ENCODE measurements at places on chromosomes 13 and 19. TPM values are rescaled to one million over a fixed set of nuclear protein-coding genes. Genes with fewer than 3 reads are reported as not detected.

- H3K4me3 ChIP-seq: no peak overlapping the region
- no peaks in the 10 kb centered on the region for H3K4me1 ChIP-seq
- DNase-seq: no peak
- no peaks in the 10 kb centered on the region for H3K27me3 ChIP-seq
Observed at GRCh38 chr13:112450118-112450903, 74.2 kb downstream of the SPACA7 start.

DNA sequence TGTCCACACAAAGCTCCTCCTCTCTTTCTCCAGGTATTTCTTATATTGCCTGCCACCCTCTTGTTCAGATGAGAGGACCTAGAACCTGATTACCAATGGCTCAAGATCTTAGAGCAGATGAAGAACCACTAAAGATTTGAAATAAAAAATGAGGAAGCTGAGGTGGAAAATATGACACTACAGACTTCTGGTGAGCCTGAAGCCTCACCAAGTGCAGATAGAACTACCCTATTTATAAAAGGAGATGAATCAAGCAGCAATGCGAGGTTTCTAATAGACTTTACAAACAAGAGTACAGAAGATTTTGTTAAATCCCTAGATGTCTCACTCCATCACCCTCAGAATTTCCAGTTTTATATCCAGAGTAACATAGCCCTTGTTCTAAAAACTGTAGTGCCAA is 345.8 kb downstream of the TBC1D4 start:
- no peaks in the 10 kb centered on the region for H3K36me3 ChIP-seq
- H3K27ac ChIP-seq: no peak overlapping the region
- H3K27me3 ChIP-seq: no peaks in the 10 kb centered on the region

DNA sequence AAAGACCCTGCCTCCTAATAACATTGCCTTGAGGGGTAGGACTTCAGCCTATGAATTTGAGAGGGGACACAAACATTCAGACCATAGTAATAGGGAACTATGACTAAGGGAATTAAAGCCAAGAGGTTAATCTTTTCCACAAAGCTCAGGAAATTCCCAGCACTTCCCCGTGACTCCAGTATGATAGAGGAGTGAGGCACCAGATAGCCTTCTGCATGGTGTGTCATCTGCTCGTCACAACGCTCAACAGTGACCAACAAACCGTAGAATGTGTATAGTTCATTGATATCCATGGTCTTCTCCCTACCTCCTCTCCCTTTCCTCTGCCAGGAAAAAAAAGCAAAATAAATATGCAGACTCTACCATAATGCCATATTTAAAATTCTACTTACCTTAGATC is 64.4 kb downstream of the B3GLCT start:
- no peaks in the 10 kb centered on the region for H3K27me3 ChIP-seq
- H3K4me1 ChIP-seq: no peaks in the 10 kb centered on the region
- no peak overlapping the region for H3K27ac ChIP-seq
- no peak overlapping the region for H3K4me3 ChIP-seq
- no peak for DNase-seq

GRCh38 chr13:28657784-28658538 is 969 bp upstream of the POMP start:
- H3K36me3 ChIP-seq: peaks cover 15% of the 10 kb centered on the region
- H3K27ac ChIP-seq: peak overlapping the region; percentile 75
- DNase-seq: no peak
- H3K4me3 ChIP-seq: peak overlapping the region; percentile 88
- peaks cover 18% of the 10 kb centered on the region for H3K4me1 ChIP-seq
- no peaks in the 10 kb centered on the region for H3K27me3 ChIP-seq

GRCh38 chr19:41233748-41234240 is 14.8 kb downstream of the AXL start:
- no peak overlapping the region for H3K27ac ChIP-seq
- no peak for DNase-seq
- H3K27me3 ChIP-seq: no peaks in the 10 kb centered on the region
- peaks cover 8% of the 10 kb centered on the region for H3K4me1 ChIP-seq
- peaks cover 25% of the 10 kb centered on the region for H3K36me3 ChIP-seq

GRCh38 chr19:44803442-44804428 is 5.2 kb upstream of the BCAM start:
- no peak overlapping the region for H3K27ac ChIP-seq
- peaks cover 37% of the 10 kb centered on the region for H3K4me1 ChIP-seq
- no peaks in the 10 kb centered on the region for H3K27me3 ChIP-seq
- H3K36me3 ChIP-seq: peaks cover 8% of the 10 kb centered on the region
- DNase-seq: no peak
- no peak overlapping the region for H3K4me3 ChIP-seq

GRCh38 chr19:52533901-52534300 is 6.4 kb downstream of the ZNF808 start:
- no peaks in the 10 kb centered on the region for H3K4me1 ChIP-seq
- no peaks in the 10 kb centered on the region for H3K27me3 ChIP-seq
- no peak for DNase-seq
- H3K36me3 ChIP-seq: peaks cover 9% of the 10 kb centered on the region

DNA sequence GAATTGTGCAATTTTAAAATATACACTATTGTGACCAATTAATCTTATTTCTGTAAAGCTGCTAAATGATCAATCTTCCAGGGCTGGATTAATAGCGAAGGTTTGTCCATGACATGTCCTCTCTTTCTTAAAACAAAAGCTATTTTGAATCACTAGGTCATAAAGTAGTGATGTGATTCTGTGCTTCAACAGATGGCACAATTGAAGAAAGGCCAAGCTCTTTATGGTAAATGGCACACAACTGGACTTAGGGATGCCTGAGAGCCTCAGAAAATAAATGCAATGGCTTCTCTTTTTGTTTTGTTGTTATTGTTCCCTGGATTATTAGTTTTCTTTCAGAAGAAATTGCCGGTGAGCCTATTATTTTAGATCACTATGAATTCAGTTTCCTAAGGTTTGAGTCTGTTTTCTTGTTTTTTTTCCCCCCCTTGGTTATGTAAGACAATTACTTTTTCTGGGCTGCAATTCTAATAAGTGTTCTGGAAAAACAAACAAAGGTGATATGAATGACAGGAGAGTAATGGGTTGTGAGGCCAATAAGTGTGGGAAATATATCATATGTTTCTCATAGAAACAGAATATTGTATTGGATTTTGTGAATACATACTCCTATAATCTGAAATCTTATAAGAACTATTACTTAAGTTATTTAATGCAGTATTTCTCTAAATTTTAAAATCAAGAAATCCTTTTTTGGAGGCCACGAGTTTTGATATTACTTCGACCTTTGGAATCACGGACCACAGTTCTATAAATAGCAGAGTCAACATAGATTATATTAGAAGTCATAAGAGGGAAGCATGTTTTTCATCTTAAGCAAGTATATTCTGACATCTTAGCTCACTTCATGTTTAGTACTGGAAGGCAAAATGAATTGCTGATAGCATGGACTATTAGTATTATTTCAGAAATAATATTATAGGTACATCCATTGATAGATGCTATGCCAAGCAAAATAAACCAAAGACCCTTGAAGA is 16.8 kb downstream of the SLITRK1 start:
- H3K36me3 ChIP-seq: no peaks in the 10 kb centered on the region
- H3K4me1 ChIP-seq: no peaks in the 10 kb centered on the region
- H3K4me3 ChIP-seq: no peak overlapping the region
- no peaks in the 10 kb centered on the region for H3K27me3 ChIP-seq

- no peaks in the 10 kb centered on the region for H3K4me1 ChIP-seq
- no peaks in the 10 kb centered on the region for H3K27me3 ChIP-seq
- no peak overlapping the region for H3K4me3 ChIP-seq
- H3K36me3 ChIP-seq: no peaks in the 10 kb centered on the region
- H3K27ac ChIP-seq: no peak overlapping the region
Observed at GRCh38 chr13:102289606-102290005, 112.2 kb downstream of the FGF14 start.

The TEKTIP1 gene
- 1.2 TPM for total RNA-seq

- no peaks in the 10 kb centered on the region for H3K36me3 ChIP-seq
- H3K4me3 ChIP-seq: no peak overlapping the region
Observed at GRCh38 chr19:47796785-47797184, 7.6 kb downstream of the TPRX1 start.

The ZNF497 gene
- total RNA-seq: 5.1 TPM

GRCh38 chr19:30881930-30882329 is 467.3 kb downstream of the TSHZ3 start:
- no peaks in the 10 kb centered on the region for H3K27me3 ChIP-seq
- DNase-seq: no peak
- no peaks in the 10 kb centered on the region for H3K36me3 ChIP-seq
- no peak overlapping the region for H3K4me3 ChIP-seq
- H3K4me1 ChIP-seq: no peaks in the 10 kb centered on the region
- no peak overlapping the region for H3K27ac ChIP-seq

GRCh38 chr13:60112771-60113170 is 51.0 kb downstream of the DIAPH3 start:
- H3K4me3 ChIP-seq: no peak overlapping the region
- H3K27me3 ChIP-seq: no peaks in the 10 kb centered on the region
- no peak overlapping the region for H3K27ac ChIP-seq
- 0 out of 2 replicates have a peak, but pooled peaks cover 6% of the 10 kb centered on the region for H3K36me3 ChIP-seq
- H3K4me1 ChIP-seq: no peaks in the 10 kb centered on the region

The PSG6 gene
- not detected for total RNA-seq

DNA sequence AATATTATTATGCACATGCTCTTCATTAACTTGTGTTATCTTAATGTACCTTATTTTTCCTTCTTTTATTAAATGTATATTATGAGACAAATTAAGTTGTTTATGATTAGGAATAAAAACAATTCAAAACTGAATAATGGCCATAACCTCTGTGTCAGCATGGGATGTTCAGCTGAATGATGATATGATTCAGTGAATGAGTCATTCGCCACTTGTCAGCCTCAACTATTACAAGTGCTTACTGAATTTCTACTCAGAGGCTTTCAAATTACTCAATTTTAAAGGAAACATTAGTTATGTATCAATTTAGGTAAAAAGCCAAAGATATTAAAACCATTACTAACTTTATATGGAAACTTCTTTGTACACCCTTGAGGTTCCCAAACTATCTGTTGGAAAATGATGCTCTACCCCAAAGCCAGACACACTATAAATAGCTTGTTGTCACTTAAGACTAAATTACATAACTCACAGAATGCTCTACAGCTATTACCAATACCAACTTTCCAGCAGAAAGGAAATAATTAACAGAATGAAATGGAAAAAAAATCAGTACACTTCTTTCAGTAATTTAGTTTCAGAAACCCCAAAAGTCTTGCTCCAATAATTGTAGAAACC is 14.4 kb downstream of the LIG4 start:
- no peak overlapping the region for H3K4me3 ChIP-seq
- H3K4me1 ChIP-seq: no peaks in the 10 kb centered on the region
- no peaks in the 10 kb centered on the region for H3K36me3 ChIP-seq
- H3K27me3 ChIP-seq: no peaks in the 10 kb centered on the region

DNA sequence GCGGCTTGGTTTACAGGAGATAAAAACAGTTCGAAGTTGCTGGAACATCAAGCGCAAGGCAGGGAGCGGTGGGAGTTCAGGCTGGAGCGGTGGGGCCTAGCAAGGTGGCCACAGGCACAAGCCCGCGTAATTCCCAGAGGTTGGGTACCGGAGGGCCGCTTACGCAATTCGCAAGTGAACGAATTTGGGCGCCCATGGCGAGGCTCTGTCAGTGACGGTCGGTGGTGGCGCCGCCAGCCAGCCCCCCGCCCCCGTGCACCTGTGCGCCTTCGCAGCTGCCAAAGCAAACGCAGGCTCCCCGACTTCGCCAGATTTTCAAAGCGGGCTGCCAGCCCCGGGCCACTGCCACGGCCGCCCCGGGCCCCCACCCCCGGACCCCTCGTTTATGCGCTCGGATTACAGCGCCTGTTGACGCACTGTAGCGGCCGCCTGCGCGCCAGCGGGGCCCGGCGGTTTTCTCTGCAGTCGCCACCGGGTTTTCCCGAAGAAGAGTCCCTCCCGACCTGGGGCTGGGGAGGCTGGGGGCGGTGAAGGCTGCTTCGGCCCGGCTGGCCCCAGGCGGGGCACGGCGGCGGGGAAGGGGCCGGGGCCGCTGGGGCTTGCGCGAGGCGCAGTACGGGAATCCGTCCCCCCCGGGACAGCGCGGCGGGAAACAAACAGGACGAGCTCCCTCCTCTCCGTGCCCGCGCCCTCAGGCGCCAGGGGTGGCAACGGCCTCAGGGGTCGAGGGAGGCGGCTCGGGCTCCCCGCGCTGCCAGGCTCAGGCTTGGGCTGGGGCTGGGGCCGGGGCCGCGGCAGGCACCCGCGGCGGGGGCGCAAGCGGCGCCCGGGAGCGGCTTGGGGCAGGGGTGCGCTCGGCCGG is 709 bp downstream of the N4BP2L1 start:
- H3K4me3 ChIP-seq: no peak overlapping the region
- no peaks in the 10 kb centered on the region for H3K27me3 ChIP-seq
- no peak for DNase-seq
- no peaks in the 10 kb centered on the region for H3K4me1 ChIP-seq
- 0 out of 2 replicates have a peak, but pooled peaks cover under 1% of the 10 kb centered on the region for H3K36me3 ChIP-seq

DNA sequence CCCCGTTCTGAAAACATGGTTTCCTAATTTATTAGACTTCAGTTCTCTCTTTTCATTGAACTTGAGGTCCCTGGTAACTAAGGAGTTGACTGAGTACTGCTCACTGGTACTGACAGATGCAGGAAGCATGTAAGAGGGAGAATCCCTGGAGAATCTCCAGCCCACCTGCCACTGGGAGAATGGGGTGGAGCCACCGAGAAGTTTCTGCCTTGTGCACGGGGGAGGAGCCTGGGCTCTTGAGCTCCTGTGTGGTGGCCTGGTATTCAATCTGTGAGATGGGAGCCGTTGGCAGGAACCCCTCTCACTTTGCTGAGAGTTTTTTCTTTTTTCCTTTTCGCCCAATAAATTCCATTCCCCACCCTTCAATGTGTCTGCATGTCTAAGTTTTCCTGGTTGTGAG is 13.2 kb upstream of the AKAP11 start:
- H3K36me3 ChIP-seq: no peaks in the 10 kb centered on the region
- H3K27ac ChIP-seq: no peak overlapping the region
- no peak for DNase-seq
- H3K4me1 ChIP-seq: no peaks in the 10 kb centered on the region
- no peaks in the 10 kb centered on the region for H3K27me3 ChIP-seq
- H3K4me3 ChIP-seq: no peak overlapping the region

The ENOX1 gene
- 4.5 TPM for total RNA-seq

GRCh38 chr19:3862826-3863500 is 5.9 kb downstream of the ZFR2 start:
- H3K4me3 ChIP-seq: no peak overlapping the region
- no peaks in the 10 kb centered on the region for H3K36me3 ChIP-seq
- H3K4me1 ChIP-seq: no peaks in the 10 kb centered on the region
- no peak for DNase-seq

DNA sequence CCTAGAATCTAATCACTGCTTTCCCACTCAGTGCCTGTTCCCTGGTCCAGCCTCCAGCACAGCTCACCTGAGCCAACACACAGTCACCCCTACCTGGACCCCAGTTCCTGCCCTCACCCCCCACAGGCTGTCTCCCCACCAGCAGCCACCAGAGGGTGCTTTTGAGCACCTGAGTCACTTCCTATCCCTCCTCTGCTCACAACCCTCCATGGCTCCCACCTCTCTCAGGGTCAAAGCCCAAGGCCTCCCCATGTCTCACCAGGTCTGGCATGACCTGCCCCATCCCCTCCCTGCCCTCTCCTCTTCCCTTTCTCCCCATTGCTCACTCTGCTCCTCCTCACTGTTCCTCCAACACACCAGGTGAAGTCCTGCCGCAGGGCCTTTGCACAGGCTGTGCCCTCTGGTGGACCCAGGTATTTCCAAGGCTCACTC is 7.1 kb upstream of the DPP9 start:
- peak; percentile 13 for DNase-seq
- peaks cover 20% of the 10 kb centered on the region for H3K4me1 ChIP-seq
- H3K27ac ChIP-seq: no peak overlapping the region
- H3K27me3 ChIP-seq: no peaks in the 10 kb centered on the region
- H3K36me3 ChIP-seq: no peaks in the 10 kb centered on the region

The LILRA1 gene
- not detected for total RNA-seq

The ZNF649 gene
- total RNA-seq: 7.3 TPM

The OSCAR gene
- total RNA-seq: 0.59 TPM

The MED26 gene
- 13.3 TPM for total RNA-seq

The IGFL4 gene
- total RNA-seq: not detected

GRCh38 chr13:51885651-51886050 is 23.9 kb downstream of the CCDC70 start:
- no peak overlapping the region for H3K4me3 ChIP-seq
- no peak overlapping the region for H3K27ac ChIP-seq
- no peaks in the 10 kb centered on the region for H3K36me3 ChIP-seq
- no peaks in the 10 kb centered on the region for H3K4me1 ChIP-seq

The NLRP9 gene
- not detected for total RNA-seq

Data from HCT116 (cell line).